Stimulated activated CD8-positive, alpha-beta memory T cell treated with anti-CD3 and anti-CD28 coated beads, Interleukin-15, amount 100 ng/mL, for 1 hour (primary cell): ENCODE measurements at places on chromosomes 6 and 20.

DNA sequence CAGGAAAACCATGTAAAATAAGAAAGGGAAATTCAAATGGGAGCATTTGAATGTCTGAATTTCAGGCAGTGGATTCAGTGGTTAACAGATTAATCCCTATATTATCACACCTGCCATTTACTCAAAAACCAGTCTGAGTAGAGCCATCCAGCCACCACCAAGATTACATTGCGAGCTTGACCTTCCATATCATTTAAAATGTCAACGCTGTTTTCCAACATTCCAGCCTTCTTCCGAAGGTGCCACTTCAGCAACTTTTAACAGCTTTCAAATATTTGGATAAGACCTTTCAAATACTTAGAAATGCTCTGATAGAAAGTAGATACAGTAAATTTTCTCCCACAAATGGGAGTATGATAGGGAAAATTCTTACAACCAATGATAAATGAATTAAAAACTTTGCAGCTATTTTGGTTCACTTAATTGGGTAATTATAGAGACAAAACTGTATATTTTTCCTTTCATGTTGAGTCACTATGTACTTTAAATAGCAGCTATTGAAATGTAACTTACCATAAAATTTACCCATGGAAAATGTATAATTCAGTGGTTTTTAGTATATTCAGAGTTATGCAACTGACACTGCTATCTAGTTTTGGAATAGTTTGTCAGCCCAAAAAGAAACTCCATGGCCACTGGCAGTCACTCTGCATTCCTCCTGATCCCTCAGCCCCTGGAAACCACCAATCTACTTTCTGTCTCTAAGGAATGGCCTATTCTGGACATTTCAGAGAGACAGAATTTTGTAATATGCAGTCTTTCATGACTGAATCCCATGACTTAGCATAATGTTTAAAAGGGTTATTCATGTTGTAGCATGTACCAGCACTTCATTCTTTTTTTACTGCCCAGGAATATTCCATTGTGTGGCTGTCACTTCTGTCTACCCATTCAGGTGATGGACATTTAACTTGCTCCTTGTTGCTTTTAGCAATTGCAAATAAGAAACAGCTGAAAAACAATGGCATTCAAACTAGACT is 21.5 kb downstream of the EZR start:
- DNase-seq, result no peak

DNA sequence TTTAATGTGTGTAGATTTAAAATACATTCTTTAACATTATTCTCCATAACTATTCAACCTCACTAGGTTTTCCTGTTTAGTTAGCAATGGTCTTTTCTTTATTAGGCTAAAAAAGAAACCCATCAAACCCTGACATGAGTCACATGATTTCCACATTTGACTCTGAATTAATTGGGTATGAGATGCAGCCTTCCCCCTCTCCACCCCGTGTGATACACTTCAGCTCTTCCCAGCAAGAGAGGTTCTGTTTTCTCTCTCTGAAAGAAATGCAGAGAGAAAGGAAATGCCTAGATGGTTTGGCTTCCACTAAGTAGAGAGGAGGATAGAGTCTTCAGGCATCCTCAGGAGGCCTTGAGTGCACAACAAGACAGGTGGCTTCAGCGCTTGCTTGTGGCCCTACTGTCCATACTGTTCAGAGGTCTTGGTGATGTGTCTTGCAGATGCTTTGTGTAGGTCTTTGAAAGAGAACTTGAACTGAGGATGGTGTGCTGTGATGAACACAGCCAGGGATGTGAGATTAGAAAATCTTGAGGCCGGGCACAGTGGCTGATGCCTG is 17.3 kb downstream of the FARS2 start:
- no peak for DNase-seq

DNA sequence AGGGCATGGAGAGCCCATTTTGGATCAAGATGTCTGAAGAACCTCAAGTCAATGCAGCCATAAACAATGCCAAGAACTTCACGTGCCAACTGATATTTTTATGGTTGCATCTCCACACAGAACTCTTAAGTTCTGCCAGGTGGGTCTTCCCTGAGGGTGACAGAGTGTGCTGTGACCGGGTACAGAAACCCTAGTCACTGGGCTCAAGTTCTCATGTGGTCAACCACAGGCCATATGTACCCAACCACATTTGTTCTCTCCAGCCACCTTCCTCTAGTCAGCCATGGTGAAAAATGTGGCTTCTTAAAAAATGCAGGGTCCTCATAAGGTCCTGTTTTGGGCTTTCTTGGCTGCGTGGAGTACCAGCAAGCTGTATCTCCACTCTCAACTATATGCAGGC is 48.9 kb downstream of the CLIC5 start:
- no peak for DNase-seq

- DNase-seq, result no peak
Observed at GRCh38 chr6:37966801-37967200, 147.3 kb downstream of the ZFAND3 start.

DNA sequence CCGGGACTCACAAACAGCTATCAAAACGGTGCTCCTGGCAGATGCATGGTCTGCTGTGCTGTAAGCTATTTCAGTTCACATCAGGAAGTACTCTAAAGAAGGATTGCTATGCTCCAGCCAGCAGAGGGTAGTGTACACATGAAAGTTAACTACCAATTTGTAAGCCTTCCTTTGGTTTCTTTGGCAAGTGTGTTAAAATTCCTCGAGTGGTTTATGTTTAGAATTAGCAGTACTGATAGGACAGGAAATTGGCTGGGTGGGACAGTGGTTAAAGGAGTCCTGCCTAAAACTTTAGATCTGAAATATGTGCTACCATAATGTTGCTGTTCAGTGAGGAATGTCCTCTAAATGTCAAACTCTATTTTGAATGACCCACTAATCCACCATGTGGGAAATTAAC is 47.4 kb downstream of the TRMT11 start:
- no peak for DNase-seq

DNA sequence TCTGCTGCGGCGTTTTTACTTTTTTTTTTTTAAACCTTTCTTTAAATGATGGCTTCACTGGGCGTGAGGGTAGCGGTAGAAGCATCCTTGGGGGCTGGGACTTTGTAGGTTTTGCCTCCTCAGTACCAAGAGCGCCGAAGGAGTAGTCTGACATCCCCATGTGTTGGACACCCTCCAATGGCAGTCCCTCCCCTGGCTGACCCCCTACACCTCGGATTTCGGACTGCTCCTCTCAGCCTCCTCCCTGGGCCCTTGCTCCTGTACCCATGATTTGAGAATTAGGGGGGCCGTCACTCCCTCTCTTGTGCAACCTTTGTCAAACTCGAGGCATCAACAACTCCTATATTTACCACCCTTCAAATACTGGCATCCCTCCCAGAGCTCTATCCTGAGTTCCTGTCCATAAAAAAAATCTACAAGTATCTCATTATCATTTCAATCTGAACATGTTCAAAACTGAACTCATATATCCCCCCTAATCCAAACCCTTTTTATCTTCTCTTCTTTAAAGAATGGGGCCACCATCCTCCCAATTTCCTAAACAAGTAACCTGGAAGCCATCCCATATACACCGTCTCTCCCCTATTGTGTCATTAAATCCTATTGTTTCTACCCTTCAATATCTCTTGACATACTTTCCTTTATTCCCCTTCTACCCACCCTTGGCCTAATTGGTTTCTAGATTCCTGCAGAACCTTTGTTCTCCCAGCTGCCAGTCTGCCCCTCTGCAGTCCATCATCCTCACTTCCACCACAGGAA is 1.2 kb upstream of the ARFGEF3 start:
- DNase-seq, result no peak

- no peak for DNase-seq
Observed at GRCh38 chr6:47073125-47074110, 31.3 kb upstream of the ADGRF1 start.

- DNase-seq, result peak; percentile 35
Observed at GRCh38 chr6:52263709-52264540, 19.6 kb upstream of the IL17F start.

GRCh38 chr6:106770663-106771062 is 141.3 kb downstream of the QRSL1 start:
- no peak for DNase-seq

DNA sequence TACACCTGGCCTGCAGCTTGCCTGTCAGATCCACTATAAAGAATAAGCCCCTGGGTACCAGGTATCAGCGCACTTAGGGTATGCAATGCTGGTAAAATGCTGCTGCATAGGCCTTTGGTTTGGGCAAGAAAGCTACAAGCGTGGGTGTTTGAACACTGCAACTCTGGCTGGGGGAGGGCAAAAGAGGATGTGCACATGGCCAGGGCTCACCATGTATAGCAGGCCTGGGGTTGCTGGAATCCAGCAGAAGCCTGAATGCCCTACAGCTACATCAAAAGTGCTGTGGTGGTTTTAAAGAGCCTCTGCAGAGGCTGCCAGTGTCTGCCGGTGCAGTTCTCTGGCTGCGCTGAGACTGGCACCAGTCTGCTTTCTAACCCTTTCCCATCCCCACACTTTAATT is 51.7 kb downstream of the UQCC1 start:
- no peak for DNase-seq

DNA sequence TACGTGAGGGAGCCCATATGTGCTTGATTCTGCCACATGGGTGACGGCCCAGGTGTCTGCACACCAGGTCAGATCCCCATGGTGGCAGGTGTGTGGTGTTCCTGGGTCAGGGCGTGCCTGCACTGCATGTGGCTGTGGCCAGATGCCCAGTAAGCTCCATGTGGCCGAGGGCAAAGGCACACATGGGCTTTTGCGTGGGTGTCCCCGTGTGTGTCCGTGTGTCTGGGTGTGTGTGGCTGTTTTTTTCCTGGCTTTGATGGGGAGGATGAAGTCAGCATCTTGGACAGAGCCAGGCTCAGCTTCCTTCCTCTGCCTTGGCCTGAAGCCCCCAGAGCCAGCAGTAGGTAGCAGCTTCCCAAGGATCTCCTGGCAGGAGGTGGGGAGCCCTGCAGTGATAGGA is 1.5 kb upstream of the TNXB start:
- no peak for DNase-seq

GRCh38 chr6:95804847-95805541 is 210.8 kb upstream of the FUT9 start:
- DNase-seq, result no peak

GRCh38 chr20:43726811-43727338 is at the start of gene GTSF1L:
Gene GTSF1L (minus strand): TSS chr20:43727002. CDS start chr20:43726694, 308 bp downstream.
- DNase-seq, result no peak

DNA sequence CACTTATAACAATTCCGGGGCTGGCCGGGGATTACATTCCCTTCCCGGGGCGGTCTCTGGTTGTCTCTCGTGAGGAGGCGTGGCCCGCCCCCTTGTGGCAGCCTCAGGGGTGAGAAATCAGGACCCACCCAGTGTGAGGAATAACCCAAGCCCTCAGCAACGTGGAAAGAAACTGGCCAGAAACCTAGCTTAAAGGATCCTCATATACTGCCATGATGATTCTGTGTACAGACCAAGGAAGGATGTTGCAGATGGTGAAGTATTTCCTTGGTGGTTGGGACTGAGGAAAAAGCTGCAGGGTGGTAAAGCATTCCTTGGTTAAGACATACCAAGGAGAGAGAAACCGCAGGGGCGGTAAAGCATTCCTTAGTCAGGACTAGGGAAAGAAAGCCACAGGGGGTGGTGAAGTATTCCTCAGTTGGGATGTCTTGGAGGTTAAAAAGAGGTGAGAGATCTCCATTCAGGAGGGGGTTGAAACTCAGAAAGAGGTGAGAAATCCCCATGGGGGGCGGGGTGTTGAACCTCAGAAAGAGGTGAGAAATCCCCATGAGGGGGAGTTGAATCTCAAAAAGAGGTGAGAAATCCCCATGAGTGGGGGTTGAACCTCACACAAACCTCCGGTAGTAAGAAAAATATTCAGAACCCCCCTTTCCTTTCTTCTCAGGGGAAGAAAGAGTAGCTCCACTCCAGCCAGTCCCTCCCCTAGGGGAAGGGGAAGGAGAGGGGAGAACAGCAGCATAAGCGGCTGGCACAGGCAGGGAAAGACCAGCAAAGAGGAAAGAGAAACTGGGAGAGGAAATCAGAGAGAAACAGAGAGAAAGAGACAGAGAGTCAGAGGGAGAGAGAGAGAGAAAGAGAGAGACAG is 238.1 kb downstream of the RNGTT start:
- no peak for DNase-seq

GRCh38 chr20:20551409-20551808 is 161.0 kb downstream of the RALGAPA2 start:
- DNase-seq, result no peak

DNA sequence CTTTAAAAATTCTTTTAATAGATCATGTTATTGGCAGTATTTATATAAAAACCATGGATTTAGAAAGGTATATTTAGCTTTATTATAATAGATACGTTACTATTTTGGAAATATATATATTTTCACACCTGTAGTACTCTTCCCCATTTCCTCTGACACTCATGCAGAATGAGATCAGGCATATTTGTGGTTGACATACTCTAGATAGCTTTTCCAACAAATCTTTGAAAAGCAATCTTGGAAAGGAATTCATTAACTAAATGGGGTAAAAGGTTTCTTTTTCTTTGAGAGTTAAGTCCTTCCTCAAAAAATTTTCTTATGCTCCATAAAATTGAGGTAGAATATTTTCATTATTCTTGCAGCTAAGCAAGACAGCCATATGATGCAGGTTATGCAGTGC is 14.5 kb downstream of the ASF1A start:
- no peak for DNase-seq

GRCh38 chr6:149015535-149016525 is 269.0 kb downstream of the UST start:
- no peak for DNase-seq

- no peak for DNase-seq
Observed at GRCh38 chr6:28543651-28544610, 18.2 kb downstream of the GPX5 start.

- no peak for DNase-seq
Observed at GRCh38 chr20:49513517-49513916, 31.0 kb upstream of the KCNB1 start.

GRCh38 chr20:414161-414560 is 6.1 kb downstream of the RBCK1 start:
- DNase-seq, result no peak

DNA sequence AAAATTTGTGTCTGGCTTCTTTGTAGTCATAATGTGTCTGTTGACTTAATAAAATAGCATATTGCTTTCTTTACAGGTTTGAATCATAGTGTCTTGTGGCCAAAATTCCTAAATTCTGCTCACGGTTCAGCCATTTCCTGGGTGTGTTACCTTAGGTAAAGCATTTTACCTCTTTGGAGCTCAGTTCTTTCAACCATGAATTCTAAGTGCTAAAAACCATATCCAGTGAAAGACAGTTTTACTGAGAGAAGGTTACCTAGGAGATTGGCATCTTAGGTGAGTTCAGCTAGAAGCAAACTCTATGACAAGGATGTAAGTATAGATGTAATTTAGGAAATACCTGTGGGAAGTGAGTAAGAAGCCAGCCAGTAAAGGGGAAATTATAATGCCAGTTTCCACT is 20.7 kb downstream of the CRYBG1 start:
- no peak for DNase-seq

DNA sequence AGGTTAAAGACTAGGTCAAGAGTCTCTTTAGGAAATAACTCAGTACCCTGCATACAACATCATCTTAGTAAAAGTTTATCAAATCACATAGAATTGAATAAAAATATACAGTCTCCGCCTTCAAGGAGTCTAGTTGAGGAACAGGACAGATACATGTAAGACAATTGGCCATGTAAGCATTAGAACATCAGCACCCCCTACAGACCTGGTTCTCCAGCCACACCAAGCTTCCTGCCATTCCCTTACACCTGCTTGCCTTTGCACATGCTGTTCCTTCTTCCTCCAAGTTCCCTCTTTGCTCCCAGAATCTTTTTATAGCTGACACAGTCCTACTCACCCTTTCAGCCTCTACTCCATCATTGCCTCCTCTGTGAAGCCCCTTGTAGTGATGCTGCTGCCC is 187.8 kb upstream of the LRFN2 start:
- DNase-seq, result no peak

- DNase-seq, result no peak
Observed at GRCh38 chr6:111631903-111632460, 26.3 kb upstream of the TRAF3IP2 start.

- no peak for DNase-seq
Observed at GRCh38 chr20:20970841-20971240, 135.3 kb downstream of the LINC00237 start.
